ENCODE measurements at places on chromosomes 12 and 14.

GRCh38 chr12:587132-588023, 75.9 kb downstream of the NINJ2 start:
- no peak for DNase-seq

- DNase-seq, result no peak
These were observed 13.0 kb upstream of the ISM2 start for GRCh38 chr14:77511486-77512162.

- no peak for DNase-seq
These were observed 1.4 kb upstream of the FOXN4 start for GRCh38 chr12:109310247-109311125.

- DNase-seq, result no peak
These were observed 1.7 kb downstream of the BTBD7 start for GRCh38 chr14:93331002-93331727.

DNA sequence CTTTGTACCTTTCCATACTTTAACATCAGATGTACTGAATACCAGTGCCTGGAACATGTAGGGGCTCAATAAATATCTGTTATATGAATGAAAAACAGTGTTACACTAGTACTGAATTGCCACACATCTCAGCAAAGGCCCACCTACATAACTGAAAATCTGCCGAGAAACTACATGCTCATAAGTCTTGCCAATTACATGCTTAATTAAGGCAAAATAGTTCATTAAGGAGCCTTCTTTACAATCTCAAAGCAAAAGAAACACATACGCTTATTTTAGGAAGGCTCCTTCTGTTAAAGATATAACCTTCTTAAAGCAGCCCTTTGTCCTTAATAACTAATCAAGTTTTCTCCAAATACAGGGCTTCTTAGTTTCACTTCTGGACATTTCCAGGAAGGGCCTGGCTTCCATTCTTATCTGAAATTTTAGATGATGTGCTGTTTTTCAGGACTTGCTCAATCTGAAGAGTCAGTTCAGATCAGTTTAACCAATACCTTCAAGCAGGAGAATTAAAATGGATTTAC, 11.5 kb downstream of the LIMA1 start:
- DNase-seq, result no peak

DNA sequence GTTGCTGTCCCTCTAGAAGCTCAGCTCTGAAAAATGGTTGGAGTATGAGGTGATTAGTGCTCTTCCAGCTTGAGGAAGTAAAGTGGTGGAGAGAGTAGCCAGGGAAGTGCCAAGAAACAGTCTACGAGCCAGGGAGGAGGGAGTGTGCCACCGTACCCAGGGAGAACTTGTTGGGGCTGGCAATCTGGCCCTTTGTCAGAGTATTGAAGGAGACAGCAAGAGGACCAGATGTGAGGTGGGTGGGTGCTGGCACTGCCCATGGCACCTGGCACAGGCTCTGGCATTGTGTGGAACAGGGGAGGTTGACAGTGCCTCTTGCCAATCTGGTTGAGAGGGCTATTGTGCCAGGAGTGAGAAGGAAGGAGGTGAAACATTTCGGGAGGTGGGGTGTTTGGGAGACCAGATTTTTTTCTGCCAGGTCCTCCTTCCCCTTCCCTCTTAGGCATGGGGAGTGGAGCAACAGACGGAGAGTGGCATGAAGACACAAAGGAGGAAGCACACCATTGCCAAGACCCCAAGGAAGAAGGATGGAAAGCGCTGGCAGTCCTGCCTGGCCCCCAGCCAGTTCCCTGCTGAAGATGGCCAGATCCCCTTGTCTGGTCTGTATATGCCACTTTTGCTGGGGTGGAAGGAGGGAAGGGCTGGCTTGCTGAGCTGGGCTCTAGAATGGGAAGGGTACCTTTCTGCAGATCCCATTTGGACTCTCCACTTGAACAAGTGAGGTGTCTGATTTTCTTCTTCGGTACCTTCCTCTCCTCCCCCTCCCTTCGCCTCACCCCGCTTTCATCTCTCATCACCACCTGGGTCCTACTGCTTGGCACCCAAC, 37.5 kb downstream of the ZFHX2 start:
- no peak for DNase-seq

GRCh38 chr12:68446901-68447796, 115.0 kb upstream of the MDM1 start:
- DNase-seq, result no peak

GRCh38 chr14:92960706-92961566, 38.0 kb downstream of the CHGA start:
- no peak for DNase-seq

- no peak for DNase-seq
These were observed 7.3 kb upstream of the CLECL1 start for GRCh38 chr12:9740106-9740750.

- no peak for DNase-seq
These were observed 27.5 kb downstream of the CMKLR1 start for GRCh38 chr12:108311605-108312004.

GRCh38 chr12:5921027-5921909, 23.8 kb downstream of the ANO2 start:
- no peak for DNase-seq

- DNase-seq, result no peak
These were observed 177.1 kb downstream of the ETV6 start for GRCh38 chr12:11826574-11826973.

DNA sequence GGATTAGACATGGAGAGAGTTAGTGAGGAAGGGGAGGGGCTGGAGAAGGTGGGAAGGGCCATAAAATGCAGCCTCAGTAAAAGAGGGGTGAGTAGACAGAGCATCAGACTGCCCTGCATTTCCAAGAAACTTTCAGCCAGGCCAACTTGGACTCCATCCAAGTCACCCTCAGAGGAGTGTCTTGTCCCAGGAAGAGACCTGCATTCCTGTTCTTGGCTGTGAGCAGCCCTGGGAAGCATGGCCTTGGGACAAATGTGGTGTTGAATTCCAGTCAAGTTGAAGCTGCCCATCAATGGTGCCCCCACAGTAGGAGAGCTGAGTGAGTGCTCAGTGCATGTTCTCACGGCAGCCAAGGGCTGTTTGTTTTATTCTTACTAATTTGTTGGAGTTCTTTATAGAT, 35.0 kb upstream of the TUNAR start:
- no peak for DNase-seq

- DNase-seq, result no peak
These were observed 7.6 kb upstream of the STAT6 start for GRCh38 chr12:57118711-57119271.
